ENCODE measurements at places on chromosomes 11 and 22.

DNA sequence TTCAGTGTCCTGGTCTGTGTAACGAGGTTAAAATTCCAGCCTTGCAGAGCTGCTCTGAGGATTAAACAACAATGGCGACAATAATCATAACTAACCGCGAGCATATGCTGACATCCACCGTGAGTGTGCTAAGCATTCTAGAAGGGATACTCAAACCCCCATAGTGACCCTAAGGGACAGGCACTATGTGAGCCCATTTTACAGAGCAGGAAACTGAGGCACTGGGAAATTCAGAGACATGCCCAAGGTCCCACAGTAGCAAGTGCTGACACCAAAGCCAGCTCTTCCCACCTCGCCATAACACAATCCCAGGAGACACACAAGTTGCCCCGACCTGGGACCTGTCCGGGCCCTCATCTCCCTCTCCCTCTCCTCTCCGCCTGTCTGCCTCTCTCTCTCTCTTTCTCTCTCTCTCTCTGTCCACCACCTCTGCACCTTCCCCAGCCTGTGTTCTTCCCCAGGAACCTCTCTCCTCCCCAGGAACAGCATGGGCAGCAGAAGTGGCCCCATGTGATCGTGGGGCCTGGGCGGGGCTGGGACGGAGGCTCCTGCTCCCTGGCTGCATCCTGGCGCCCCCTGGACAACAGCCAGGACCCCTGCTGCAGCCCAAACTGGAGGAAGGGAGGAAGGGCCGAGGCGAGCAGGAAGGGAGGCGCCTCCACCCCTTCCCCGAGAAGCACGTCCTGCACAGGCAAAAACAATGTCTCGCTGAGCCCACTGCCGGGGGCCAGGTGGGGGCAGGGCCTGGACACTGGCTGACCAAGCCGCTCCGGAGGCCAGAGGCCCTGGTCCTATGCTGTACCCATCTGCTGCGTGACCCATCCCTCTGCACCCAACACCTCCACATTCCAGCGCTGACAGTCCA is 14.8 kb upstream of the MFNG start:
- no peak for DNase-seq

DNA sequence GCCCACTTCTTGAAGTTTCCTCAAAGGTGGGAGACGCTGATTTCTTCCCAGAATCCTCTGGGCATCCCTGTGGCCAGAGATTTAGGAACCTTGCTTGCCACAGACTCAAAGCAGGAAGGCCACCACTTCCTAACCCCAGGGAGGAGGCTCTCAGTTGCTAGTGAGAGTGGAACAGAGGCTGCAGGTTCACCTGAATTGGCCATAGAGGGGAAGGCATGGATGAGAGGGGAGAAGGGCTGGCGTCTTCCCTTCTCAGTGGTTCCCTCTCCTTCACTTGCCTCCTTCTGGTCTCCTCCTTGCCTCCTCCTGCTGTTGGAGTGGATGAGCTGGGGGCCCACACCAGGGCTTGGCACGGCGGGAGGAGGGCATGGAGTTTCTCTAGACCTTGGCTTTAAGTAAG is 185.7 kb downstream of the ADAMTS15 start:
- no peak for DNase-seq

DNA sequence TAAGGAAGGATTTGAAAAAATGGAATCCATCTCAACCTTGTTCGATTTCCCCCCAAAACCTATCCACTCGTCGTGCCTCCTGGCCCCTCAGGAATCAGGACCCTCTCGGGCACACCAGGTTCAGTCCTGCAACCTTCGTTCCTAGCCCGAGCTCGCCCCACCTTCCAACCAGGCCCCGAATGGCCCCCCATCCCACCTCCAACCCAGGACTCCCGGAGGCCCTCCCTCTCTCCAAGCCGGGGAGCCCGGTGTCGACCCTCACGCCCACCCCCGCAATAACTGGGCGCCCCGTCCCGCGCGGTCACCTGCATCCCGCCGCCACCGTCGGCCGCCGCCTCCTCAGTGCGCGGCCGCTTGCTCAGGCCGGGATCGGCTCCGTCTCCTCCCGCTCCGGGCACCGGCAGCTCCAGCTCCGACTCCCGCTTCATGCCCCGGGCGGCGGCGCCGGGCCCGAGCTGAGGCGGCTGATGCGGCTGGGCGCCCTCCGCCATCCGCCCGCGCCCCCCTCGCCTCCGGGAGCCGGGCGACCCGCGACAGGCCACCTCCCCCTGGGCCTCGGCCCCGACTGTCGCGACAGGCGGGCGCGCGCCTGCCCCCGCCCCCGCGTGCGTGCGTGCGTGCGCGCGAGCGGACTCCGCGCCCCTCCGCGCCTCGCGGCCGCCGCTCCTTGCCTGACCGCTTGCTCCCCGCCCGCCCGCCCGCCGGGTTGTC is 534 bp downstream of the RBFOX2 start:
- no peak for DNase-seq

- no peak for DNase-seq
These were observed 123.4 kb upstream of the ARHGAP42 start for GRCh38 chr11:100563541-100564280.

DNA sequence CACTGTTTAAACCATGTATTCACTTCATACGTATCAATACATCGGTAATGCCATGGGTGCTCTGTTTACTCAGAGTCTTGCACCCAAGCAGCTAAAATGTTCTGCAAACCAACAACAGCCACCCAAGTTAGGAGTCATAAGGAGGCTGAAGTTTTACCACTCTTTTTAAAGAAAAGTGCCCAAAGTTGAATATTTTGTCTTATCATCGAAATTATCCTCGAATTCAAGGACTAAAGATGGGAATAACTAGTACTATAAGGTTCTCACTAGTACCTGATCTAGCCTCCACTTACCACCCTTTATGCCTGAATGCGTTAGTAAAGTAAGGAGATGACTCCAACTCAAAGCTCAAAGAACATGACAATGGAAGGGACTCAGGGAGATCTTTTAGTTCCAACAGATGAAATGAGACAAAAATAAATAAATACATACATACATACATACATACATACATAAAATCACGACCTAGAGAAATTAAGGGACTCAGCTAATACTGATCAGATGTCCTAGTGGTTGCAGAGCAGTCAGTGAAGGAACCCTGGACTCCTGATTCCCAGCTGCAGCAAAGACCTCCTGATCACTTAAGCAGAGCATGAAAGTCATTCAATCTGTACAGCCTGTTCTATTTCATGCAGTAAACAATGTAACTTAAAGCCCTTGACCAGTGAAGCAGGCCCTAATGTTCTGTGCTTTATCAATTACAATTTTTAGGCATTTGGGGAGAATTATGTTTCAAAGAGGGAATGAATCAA is 7.7 kb downstream of the OSBP start:
- DNase-seq, result no peak

DNA sequence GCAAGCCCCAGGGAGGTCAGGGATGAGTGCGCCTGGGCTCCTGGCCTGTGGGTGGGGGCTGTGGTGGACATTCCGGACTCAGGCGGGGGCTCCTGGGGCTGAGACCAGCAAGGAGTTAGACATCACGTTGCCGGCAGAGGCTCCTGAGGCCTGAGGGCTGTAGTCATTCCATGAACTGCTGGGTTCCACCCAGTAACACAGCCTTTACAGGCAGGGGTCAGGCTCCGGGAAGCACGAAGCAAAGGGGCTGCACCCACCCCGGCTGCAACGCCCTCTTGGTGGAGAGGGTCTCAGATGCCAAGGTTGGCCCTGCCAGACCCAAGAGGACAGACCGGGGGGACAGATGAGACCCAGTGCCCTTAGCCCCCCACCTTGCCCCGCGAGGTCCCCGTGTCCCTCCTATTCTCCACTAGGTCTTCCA is 9.0 kb downstream of the TNNT3 start:
- DNase-seq, result no peak

GRCh38 chr11:125886997-125887372 is 483 bp upstream of the HYLS1 start:
- no peak for DNase-seq
